HS-27A (cell line): ENCODE measurements at places on chromosomes 6 and 20.

DNA sequence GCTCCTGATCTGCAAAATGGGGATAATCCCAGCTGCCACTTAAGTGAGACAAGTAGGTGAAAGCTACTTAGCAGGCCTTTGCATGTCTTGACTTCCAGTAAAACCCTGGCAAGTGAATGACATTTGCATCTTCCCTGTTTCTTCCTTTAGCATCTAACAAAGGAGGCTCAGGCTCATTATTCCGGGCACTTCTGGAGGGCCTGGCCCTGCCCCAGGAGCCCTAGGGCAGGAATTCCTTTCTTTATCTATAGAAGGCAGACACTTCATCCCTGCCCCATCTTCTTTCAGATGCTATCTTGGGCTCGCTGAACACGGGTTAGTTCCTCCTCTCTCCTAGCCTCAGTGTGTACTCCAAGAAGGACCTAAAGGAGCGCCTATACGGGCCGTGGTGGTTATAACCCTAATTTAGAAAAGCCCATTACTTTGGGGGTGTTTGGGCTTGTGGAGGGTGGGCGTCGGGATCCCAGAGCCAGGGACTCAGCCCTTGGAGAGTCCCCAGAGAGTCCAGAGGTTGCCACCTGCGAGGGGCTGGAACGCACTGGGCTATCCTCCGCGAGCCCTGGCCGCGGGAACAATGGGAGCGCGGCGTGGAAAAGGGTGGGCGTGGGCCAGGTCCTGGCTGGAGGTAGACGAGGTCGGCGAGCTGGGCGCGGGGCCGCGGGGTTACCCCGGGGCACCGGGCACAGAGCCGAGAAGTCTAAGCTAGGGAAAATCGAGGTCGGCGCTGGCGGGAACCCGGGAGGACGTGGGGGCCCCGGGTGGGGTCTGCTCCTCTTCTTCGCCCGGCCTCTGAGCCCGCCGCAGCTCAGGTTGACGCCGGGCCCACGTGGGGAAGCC, 62.8 kb upstream of the EPB41L1 start:
- no peak for DNase-seq

DNA sequence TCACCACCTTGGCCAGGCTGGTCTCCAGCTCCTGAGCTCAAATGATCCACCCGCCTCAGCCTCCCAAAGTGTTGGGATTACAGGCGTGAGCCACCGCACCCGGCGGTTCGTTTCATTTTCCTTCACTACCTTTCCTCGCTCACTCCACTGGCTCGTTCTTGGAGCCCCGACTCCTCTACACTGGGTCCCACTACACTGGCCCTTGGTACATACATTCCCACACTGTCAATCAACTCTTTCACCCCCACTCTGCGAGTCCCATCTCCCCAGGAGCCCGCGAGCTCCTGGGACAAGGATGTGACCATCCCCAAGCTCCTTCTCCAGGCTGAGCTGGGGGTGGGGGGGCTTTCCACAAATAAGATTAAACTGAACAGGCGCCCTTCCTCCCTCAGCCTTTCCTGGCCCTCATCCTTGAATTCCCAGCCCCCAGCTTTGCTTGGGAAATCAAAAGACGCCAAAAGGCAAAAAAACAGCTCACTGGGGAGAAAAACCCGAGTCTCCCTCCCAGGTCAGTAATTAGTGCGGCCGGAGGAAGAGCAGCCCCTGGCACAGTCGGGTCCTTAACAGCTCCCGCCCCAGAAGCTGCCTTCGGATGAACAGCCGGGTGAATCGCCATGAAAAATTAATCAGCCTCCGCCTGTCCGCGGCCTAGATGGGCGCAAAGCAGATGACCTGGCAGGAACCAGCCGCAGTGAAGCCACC, 42.8 kb upstream of the LY86 start:
- no peak for DNase-seq

DNA sequence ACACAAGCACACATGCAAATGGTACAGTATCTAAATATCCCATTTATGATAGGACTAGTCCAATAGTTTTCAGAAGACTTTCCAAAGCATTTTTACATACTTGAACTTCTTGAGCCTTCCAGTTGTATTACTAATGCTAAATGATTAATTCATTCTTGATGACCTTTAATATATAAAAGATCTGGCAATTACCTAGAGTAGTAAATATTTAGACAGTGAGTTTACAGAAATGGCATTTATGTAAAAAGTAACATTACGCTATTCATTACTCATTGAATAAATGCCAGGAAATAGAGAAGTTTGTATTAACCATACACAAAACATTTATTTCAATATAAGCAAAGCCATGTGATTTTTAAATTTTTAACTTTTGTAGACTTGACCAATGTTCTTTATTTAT, 158.8 kb downstream of the DST start:
- no peak for DNase-seq

GRCh38 chr6:3904518-3904917, 55.3 kb downstream of the FAM50B start:
- DNase-seq = no peak

DNA sequence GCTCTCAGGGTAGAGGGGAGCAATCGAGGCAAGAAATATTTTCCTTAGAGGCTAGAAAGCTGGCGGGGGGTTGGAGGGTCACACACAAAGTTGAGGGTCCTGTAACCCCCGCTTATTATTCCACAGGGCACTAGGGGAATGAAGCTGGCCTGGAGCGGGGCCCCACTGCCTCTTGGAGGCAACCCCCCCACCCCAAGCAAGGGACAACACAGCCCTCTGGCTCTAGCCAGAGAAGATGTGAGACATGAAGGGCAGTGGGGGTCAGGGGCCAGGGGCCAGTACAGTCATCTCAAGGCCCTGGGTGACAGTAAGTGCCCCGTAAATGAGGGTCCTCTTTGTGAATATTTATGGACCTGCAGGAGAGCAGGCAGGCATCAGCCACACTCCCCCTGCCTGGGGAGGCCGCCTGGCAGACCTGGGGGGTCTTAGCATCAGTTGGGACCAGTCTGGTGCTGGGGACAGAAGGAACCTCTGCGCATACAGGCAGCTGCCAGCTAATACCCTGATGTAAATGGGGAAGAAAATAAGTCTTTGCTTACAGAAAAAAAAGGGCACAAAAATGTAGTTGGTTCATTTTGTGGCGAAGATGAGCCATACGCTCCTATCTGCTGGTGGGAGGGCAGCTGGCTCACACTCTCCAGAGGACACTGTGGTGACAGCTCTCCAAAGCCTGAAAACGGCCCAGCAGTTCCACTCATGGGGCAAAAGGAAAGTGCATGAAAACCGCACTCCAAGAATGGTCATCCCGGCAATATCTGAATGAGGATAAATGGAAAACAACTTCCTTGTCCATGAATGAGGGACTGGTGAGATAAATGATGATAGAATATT, 21.9 kb downstream of the SPATA2 start:
- no peak for DNase-seq
